ENCODE measurements at places on chromosomes 1 and 21.
A peak's percentile ranks its signal among the peaks of the same experiment; 100 is the strongest.

GRCh38 chr1:155254714-155255242 is 505 bp downstream of the ENTREP3 start:
- no peak for DNase-seq

- no peak for DNase-seq
Observed at GRCh38 chr1:152014943-152015342, 21.3 kb upstream of the S100A10 start.

- peak; percentile 29 for DNase-seq
Observed at GRCh38 chr1:6497215-6497866, 5.9 kb upstream of the PLEKHG5 start.

DNA sequence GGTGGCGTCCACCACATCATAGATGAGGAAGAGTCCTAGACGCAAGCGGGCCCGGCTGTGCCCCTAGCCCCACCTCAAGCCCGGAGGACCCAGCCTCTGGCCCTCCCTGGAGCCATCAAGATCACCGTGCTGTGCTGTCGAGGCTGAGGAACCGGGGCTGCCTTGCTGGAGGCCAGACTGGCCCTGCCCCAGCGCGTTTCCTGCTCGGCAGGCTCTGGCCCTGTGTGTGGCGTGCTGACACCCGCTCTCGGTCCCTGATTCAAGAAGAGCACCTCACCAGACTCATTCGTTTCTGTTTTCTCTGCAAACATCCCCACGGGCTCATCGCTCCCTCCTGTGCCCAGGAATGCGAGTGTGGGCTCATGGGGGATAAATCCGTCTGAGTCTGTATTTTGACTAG is 51.1 kb downstream of the GLIS1 start:
- no peak for DNase-seq

- DNase-seq: peak; percentile 84
Observed at GRCh38 chr1:205227584-205228013, at the start of gene TMCC2. TMCC2 (plus strand) TSS chr1:205227946; CDS start chr1:205228565, 619 bp downstream.

DNA sequence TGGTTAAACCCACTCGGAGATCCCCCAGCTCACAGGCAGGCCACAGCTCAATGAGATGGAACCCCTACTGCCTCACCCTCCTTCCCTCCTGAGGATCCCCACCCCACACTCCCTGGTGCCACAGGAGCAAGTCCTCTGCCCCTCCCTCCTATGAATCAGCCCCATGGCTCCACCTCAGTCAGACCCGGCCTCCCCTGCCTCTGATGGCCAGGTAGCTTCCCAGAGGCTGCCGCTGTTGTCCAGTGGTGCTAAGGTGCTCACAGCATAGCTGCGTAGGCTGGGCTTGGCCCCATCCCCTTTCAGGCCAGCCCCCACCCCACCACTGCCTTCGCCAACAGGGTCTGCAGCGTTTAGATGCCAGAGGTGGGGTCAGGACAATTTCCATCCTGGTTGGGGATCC is 98.5 kb upstream of the IGSF21 start:
- no peak for DNase-seq

DNA sequence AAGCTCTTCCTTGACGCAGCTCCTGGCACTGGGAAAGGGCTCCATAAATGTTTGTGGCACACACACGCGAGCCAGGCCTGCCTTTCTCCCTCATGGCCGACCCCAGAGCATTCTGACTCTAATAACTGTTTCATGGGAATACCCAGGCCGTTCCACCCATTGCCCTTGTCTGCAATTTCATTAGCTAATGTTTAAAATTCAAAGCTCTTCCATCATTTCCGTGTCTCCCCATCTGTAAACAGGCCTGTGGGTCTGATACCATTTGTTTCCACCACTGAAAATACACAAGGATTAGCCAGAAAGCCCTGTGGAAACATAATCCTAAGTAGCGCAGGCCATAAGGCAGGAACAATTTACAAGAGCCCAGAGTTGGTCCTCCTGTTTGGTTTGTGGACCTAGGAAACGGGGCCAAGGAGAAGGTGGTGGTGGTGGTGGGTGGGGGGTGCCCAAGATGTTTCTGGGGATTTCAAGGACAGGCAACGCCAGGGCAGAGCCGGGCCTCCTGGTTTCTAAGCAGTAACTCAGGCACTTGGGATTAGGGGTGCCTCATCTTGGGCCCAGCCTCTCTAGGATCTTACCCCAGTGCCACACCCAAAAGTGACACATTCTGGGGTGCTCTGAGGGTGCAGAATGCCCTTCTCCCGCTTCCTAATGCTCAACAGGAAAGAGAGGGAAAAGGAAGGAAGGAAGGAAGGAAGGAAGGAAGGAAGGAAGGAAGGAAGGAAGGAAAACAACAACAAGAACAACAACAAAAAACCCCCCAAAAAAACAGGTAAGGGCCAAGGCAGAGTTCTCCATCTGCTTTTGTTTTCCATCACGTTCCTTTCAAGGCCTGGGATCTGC is 79.4 kb downstream of the SSBP3 start:
- DNase-seq: no peak

- no peak for DNase-seq
Observed at GRCh38 chr1:186763107-186763506, 65.6 kb upstream of the PLA2G4A start.

- no peak for DNase-seq
Observed at GRCh38 chr1:220432408-220432807, 95.5 kb upstream of the MARK1 start.

DNA sequence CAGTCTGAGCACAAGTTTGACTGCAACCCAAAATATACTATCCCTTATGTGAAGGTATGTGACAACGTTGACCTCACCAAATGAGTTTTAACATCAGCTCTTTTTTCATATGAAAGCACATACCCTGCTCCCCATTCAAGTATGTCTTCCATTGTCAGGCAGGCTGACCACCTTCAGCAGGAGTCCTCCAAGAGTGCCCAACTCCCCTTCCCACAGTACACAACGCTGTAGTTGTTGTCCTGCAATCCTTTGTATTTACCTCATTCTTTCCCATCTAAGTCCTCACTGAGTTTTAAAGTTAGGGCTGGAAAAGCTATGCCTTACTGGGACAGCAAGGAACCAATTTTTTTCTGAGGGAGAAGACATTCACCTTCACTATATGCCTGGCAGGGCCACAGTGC is 14.7 kb downstream of the SFPQ start:
- no peak for DNase-seq

- peak; percentile 49 for DNase-seq
Observed at GRCh38 chr1:154546264-154547063, 12.0 kb downstream of the UBE2Q1 start.

DNA sequence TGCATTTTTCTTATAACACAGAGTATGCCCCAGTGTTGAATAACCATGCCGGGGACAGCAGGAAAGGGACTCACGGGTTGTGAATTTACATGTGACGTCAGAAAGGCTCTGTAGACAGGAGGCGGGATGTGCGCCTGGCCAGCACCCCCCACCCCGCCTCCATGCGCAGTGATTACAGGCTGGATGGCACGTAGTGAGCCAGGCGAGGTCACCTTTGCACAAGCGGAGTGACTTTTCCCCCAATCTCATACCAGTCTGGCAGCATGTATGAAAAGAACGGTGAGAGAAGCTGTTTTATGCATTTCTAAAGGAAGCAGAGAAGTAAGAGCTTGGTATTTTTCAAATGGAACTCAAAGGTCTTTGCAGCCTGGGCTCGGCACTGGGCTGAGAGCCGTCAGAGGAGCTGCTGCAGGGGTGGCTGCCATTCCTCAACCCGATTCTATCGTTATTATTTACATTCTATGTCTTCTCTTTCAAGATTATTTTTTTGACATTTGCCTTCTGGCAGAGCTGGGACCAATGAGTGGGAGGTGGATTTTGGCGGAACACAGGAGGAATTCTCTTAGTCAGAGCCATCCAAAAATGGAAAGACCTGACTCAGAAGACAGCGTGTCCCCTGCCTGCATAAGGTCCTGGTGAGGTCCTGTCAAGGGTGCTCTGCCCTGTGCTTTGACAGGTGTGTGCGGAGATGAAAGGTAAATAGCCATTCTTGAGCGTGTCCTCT is 115.6 kb upstream of the SLC45A1 start:
- peak; percentile 72 for DNase-seq

GRCh38 chr1:174352883-174353608 is 94.7 kb upstream of the GPR52 start:
- no peak for DNase-seq

- DNase-seq: no peak
Observed at GRCh38 chr1:198729195-198729863, 90.5 kb downstream of the PTPRC start.

GRCh38 chr1:212218911-212219310 is 66.3 kb upstream of the PPP2R5A start:
- DNase-seq: peak; percentile 89

DNA sequence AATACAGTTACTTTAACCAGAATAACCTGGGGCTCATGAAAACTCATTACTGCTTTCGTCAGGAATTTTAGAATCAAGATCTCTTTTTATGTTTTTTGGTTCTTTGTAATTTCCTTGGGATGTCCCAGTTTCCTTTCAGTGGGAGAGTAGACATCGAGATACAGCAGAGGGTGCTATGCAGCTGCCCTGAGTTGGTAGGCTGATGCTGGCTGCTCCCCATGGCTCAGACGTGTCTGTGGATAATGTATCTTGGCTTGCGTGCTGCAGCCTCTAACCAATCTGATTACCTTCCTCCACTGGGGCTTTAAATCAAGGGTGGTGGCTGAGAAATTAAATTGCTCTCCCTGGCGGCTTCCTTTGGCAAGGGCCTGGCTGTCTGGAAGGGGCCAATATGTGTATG is 253.7 kb downstream of the CACNA1E start:
- no peak for DNase-seq

DNA sequence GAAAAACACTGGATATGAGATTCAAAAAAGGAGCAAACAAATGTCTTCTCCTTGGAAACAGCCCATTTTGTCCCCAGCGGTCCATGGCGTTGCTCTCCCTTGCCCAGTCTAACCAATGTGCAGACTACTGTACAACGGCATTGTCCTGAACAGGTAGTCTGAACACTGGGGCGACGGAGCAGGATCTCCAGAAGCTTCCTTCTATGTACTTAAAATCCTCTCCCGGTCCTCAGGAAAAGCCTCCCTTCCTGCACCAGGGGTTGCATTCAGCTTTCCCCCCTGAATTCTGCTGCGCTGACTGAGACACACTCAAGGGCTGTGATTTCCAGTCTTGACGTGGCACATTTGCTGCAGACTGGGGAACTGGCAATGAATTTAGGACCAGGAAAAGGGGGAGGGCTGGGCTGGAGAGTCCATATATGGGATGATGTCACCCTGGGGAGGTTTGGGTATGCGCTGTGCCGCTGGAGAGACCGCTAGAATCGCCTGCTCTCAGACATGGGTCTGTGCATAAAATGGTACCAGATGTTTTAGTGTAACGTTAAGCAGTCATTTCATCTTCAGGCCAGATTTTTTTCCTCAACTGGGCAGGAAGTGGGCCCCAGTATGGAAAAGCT is 275.9 kb upstream of the C1orf105 start:
- peak; percentile 100 for DNase-seq

GRCh38 chr1:215256936-215257679 is 174.6 kb downstream of the KCNK2 start:
- peak; percentile 65 for DNase-seq

- no peak for DNase-seq
Observed at GRCh38 chr1:161214369-161214768, 726 bp upstream of the FCER1G start.

DNA sequence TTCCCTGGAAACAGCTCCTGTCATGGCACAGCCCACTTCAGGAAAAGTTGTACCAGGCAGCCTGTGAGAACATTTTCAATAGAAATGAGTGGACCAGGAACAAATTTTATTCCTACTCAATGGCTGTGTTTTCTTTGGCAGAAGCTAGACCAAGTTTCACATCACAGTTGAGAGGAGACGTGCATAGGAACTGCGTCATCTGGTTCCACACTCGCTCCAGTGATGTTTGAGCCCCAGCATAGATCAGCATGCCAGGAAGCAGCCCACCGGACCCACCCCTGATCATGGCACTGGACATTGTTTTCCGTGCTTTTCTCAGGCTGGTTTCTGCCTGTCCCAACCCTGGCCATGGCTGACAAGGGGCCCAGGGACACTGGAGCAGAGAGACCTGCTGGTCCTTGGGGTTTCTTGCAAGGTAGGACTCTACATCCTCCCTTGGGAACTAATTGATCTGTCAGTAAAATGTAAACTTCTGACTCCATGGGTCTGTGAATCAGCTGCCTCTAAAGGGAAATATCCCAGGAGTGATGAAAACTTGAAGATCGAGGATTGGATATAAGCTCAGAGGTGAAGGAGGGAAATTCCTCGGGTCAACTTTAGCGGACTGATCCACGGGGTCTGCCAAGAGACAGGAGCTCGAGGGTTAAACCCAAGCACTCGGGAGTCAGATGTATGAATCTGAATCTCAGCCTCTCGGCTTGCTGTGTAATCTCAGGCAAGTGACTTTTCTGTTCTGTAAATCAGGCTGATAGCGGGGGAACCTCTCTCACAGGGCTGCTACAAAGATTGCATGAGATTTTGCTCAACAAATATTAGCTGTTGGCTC is 35.7 kb downstream of the NEK2 start:
- peak; percentile 88 for DNase-seq

DNA sequence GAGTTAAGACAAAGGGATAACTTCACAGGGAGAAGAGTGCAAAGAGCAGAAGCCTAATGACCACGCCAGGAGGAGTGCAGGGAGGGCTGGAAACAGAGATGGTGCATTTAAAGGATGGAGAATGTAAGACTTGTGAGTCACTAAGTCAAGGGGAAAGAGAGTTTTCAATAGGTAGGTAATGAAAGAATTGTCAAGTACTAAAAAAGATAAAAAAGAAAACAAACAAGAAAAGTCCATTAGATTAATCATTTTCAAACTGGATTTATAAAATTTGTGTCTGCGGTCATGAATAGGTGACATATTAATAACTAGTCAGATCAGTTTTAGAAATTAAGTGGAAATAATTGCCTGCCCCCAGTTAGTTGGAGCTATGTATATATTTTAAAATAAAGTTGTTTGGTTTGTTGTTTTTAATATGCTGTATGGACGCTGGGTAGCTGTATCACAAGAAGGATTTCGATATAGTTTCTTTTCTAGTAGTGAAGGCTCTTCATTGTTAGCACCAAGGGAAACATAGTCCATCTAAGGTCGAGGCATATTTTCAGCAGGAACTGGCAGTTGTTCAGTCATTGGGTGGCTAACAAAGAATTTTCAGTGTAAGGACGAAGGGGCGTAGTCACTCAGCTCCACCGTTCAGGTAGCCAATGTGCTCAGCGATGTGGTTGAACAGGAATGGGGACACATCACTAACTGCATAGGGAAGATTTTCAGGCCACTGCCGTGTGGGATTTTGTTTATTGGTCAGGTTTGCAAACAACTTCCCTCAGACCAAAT is 203.0 kb downstream of the TGFB2 start:
- no peak for DNase-seq

Measured in AG10803 (cell line).